ENCODE measurements at places on chromosomes 11 and 22. TPM values are rescaled to one million over a fixed set of nuclear protein-coding genes. Genes with fewer than 3 reads are reported as not detected.

DNA sequence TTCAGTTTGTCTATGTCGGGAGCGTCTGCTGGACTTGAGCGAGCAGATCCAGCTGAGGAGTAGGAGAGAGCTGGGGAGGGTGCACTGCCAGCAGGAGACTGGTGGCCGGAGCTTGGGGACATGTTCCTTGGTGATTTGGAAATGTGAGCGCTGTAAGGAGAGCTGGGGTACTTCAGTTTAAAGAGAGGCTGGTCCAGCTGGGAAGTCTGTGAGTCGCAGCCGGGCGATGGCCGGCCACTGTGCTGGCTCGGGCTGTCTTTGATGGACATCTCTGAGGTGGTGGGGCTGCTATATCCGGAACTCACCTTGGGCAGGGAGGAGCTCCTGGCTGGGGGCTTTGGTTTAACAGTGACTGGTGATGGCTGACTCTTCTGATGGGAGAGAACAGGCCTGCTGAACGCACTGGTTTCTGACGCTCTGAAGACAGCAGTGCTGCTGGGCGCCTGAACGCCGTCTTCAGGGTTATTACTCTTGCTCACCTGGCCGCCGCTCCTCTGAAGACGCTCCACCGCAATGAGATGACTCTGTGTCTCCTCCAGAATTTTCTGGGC, 63.6 kb upstream of the PITPNB start:
- DNase-seq, result no peak

Gene C11orf71
- total RNA-seq, result 3.0 TPM

GRCh38 chr22:42145175-42145574, 14.6 kb upstream of the CYP2D6 start:
- no peak for DNase-seq

Gene RASL10A
- total RNA-seq, result 0.12 TPM

Gene P2RY6
- 4.0 TPM for total RNA-seq

- no peak for DNase-seq
Observed at GRCh38 chr22:37128555-37129281, 19.2 kb upstream of the TMPRSS6 start.

Gene FAT3
- 0.80 TPM for total RNA-seq

GRCh38 chr11:94134651-94135512, 6.2 kb downstream of the PANX1 start:
- DNase-seq, result no peak

- DNase-seq, result no peak
Observed at GRCh38 chr11:66118847-66119246, 48.8 kb downstream of the PACS1 start.

DNA sequence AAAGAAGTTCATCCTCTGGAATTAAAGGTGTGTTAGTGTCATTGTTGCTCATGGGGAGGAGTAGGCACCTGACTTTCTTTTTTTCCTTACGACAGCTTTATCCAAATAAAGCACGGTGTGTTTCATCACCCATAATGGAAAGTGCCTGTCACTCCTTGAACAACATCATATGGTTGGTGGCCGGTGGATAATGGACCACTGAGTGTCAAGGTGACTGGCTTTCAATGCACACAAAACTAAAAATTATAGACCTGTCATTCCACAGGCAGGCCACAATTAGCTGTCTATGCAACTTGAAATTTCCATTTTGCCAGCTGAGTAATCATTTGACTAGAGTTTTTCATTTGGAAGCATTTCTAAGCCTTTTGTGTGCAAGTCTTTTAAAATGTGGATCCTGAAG, 45.0 kb upstream of the MPPED2 start:
- no peak for DNase-seq

- no peak for DNase-seq
Observed at GRCh38 chr11:68338051-68338780, 25.8 kb downstream of the LRP5 start.

GRCh38 chr11:31408201-31408600, 38.5 kb downstream of the DNAJC24 start:
- DNase-seq, result no peak

DNA sequence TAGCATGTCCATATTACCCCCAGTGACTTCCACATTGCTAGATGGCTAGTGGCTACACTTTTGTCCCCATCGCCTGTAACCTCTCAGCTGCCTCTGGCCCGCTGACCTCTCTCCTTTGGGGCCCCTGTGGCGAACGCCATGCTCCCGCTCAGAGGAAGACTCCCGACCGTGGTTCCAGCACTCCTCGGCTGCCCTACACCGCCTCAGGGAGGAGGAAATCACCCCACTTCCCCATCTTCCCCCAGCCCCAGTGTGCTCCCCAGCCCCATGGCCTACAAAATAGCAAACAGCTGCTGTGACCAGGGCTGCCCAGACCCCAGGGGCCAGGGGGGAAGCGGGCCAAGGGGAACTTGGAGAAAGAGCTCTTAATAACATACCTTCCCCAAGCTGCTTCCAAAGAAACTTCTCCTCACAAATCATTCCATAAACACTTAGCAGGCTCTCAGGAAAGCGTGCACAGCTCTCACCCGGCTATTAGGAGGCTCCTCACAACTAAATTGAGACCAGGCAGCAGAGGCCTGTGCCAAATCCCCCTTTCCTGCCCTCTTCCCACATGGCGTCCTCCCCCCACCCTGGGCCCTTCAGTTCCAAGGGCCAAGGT, 63.5 kb upstream of the WNT11 start:
- DNase-seq, result no peak

- DNase-seq, result no peak
Observed at GRCh38 chr11:120612513-120613263, 101.1 kb downstream of the GRIK4 start.

GRCh38 chr11:44952500-44953260, 2.0 kb upstream of the TP53I11 start:
- DNase-seq, result no peak

Gene TMEM86A
- total RNA-seq, result 2.0 TPM

- DNase-seq, result no peak
Observed at GRCh38 chr22:31343235-31344191, 2.6 kb downstream of the PATZ1 start.

Gene LRRC74B
- not detected for total RNA-seq

GRCh38 chr22:26303475-26303874, 125.6 kb upstream of the ASPHD2 start:
- no peak for DNase-seq

Gene VWCE
- total RNA-seq, result 0.65 TPM

GRCh38 chr11:131938351-131938751, 567.9 kb downstream of the NTM start:
- peak; percentile 89 for DNase-seq

DNA sequence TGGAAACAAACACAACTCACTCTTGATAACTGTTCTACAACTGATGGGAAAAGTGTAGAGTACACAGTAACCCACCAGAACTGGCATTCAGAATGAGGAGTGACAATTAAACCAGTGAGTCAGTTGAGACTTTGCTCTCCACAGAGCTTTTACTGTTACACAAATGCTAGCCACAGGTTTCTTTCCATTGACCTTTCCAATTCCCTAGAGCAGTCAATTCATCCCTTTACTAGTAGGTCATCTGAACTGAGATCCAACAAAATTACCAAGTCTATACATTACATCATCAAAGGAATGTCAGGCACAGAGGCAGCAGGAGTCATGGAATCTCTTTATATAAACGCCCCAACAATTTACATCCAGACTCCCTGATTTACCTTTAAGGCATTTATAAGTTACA, 65.9 kb downstream of the PHF21A start:
- DNase-seq, result no peak

GRCh38 chr11:2989006-2989405, 3.1 kb downstream of the NAP1L4 start:
- no peak for DNase-seq

DNA sequence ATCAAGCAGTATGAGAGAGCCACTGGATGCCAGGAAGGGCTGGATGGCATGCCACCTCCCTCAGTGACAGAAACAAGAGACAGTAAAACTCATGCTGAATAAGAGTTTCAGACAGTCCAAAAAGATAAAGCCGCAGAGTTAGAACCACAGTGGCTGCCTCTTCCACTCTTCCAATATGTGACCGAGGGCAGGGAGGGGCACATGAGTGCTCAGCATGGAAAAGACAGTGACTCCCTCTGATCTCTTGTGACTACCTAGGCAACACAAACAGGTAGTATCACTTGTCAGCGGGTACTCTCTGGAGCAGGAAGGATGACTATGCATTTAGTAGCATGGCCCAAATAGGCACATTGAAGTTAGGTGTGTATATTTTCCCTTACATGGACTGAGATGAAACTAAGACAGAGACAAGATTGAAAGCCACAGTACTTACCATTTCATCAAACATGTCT, 295.4 kb downstream of the CADM1 start:
- no peak for DNase-seq

DNA sequence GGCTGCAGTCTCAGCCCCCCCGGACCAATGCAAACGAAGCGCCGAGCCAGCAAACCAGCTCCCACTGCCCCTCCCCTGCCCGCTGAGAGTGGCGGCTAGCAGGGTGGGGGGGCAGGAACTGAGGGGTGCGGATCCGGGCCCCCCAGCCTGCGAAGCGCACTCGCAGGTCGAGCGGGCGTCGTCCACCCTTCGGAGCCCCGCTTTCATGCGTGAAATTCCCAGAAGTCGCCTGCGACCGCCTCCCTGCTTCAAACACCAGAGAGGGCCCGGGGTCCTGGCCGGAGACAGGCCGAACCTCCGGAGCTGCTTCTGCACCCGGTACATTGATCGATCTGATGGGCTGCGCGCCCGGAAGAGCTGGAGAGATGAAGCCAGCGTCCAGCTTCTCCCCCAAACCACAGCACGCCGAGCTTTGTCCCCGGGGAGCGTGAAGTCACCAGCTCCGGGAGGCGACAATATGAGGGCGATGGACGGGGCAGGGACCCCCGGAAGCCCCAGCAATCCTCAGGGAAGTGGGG, 646 bp upstream of the PATZ1 start:
- DNase-seq, result no peak

GRCh38 chr22:20238901-20239675, 29.0 kb downstream of the RTN4R start:
- no peak for DNase-seq

- no peak for DNase-seq
Observed at GRCh38 chr11:76706667-76707066, 36.1 kb upstream of the LRRC32 start.

DNA sequence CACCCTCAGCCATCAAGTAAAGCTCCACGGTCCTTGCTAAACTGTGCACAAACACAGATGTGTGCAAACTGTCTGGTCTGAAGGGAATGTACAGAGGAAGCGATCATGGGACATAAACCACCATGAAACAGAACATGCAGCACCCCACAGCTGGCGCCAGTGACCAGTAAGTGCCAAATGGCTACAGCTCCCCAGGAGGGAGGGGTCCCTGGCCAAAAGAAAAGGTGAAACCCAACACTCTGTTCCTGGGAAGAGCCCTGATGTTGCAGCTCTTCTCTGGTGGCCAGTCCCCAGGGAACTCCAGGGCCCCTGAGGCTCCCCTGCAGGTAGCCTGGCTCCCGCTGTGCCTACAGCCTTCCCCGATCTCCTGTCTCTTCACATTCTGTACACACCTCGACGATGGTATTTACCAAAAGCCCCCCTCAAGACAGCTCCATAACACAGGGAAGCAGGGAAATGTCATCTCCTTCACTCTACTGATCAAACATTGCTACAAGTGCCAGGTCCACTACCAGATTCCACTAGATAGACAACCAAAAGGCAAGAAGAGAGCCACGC, 2.9 kb downstream of the DGCR6L start:
- DNase-seq, result no peak

DNA sequence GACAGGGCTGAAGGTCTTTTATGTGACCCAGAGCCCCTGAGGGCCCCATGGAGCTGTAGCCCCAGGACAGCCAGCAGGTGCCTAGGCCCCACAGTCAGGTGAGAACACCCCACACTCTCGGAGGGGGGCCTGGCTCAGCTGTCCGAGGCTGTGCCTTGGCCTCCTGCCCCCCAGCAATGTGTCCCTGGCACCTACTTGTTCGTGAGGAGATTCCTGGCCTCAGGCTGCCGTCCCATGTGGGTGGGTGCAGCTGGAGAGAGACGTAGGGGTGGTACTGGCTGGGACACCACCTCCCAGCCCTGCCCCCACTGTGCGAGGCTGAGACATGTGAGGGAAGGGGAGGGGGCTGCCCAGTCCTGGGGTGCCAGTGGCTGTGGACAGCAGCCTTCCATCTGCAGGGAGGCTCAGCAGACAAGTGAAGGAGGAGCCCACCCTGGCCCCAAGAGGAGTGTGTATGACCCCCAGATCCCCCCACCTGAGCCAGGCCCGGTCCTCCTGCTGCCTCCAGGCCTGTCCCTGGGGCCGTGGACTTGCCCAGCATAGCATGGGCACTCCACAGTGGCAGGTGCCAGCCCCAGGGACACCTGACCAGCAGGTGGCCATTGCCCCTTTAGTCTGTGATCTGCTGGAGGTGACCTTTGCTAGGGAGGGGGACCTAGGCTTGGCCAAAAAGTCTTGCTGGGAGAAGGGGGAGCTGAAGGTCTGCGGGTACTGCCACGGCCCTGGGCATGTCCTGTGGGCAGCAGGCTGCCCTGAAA, 17.0 kb downstream of the IL17REL start:
- DNase-seq, result no peak

Gene TRIM34
- total RNA-seq, result 7.8 TPM

GRCh38 chr11:11978098-11978637, 30.3 kb downstream of the DKK3 start:
- DNase-seq, result no peak

GRCh38 chr22:32421484-32421883, 9.4 kb upstream of the RTCB start:
- DNase-seq, result no peak

- DNase-seq, result no peak
Observed at GRCh38 chr22:46193898-46194310, 43.6 kb downstream of the PPARA start.

DNA sequence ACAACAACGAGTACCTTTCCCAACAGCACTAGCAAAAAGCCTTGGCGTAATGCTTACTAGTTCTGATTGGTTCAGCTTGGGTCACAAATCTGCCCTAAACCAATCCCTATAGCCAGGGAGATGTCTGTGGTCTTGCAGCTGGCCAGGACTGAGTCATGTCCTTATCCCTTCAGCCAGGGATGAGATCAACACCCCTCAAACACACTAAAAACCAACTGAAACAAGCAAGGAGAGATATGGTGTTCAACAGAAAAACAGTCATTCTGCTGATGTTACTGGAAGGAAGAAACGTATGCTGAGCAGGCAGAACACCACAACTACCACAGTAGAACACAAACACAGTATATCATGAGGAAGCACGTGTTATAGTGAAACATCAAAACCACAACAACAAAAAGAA, 375.6 kb downstream of the LARGE1 start:
- DNase-seq, result no peak

- no peak for DNase-seq
Observed at GRCh38 chr11:47572715-47573255, 6.0 kb downstream of the KBTBD4 start.

DNA sequence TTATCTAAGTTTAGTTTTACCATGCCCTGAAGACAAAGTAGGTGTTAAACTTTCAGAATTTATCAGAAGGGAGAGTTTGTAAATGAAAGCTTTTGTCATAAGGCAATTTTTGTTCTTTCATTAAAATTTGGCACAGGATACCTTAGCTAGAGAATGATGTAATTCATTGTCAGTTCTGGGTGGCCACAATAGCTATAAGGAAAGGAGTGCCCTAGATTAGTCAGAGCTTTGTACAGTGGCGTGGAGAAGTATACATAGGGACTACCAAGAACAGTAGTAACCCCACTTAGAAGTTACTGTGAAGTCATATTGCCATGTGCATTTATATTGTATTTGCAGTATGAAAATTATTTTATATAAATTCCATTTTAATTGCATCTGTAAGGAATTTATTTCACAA, 126.3 kb upstream of the CARD18 start:
- no peak for DNase-seq

GRCh38 chr11:35661534-35661933, 1.0 kb upstream of the TRIM44 start:
- no peak for DNase-seq

- DNase-seq, result no peak
Observed at GRCh38 chr11:12380565-12381325, 3.4 kb downstream of the PARVA start.

All from epithelial cell of proximal tubule (primary cell).